Activated naive CD8-positive, alpha-beta T cell treated with anti-CD3 and anti-CD28 coated beads, Interleukin-2, amount 10 ng/mL, durations not matched to agents 7 days and 5 days (primary cell): ENCODE measurements at places on chromosomes 5 and 9.

DNA sequence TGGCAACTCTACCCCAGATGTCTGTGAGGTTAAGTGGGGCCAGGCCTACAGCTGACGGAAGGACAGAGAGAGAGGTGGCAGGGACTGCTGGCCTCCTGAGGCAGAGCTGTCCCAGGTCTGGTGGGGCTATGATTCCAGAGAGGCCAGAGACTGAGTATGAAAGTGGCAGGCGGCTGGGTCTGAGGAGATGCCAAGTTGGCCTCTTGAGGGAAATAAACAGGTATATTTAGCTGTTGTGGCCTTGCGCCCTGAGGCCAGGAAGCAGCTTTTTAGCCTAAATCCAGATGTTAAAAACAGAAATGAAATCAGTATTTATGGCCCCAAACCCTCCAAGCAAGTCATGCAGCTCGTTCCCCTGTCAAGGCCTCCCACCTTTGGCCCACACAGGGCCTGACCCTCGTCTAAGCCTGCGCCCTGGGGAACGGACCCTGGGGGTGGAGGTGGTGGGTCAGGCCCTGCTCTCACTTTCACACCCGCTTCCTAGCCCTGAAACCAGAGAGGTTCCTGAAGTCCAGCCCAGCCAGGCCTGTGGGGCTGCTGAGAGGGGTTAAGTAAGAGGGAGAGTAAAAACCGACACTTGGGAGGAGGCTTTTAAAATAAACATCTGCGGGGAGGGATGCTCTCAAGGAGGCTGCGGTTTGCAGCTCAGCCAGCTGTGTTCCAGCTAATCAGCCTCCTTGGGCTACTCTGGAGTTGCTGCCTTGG lies 18.7 kb downstream of the PCDHGC5 start:
- DNase-seq: no peak

- DNase-seq: no peak
Observed at GRCh38 chr9:365436-365835, 150.8 kb downstream of the DOCK8 start.

DNA sequence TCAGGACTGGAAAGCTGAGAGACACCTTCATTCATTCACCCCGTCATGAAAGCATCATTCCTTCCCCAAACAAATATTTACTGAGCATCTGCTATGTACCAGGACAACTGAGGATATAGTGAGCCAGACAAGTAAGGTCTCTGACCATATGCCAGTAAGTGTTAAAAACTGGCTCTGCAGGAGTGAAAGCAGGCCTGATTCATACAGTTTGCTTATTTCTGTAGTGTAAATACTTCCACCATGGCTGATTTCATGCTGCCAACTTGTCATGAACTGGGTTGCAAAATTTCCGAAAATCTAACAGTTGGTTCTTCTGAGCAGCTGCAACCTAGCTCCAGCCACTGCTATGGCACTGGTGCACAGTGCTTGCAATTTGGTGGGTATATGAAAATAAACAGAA lies 68.1 kb downstream of the YIPF5 start:
- no peak for DNase-seq

DNA sequence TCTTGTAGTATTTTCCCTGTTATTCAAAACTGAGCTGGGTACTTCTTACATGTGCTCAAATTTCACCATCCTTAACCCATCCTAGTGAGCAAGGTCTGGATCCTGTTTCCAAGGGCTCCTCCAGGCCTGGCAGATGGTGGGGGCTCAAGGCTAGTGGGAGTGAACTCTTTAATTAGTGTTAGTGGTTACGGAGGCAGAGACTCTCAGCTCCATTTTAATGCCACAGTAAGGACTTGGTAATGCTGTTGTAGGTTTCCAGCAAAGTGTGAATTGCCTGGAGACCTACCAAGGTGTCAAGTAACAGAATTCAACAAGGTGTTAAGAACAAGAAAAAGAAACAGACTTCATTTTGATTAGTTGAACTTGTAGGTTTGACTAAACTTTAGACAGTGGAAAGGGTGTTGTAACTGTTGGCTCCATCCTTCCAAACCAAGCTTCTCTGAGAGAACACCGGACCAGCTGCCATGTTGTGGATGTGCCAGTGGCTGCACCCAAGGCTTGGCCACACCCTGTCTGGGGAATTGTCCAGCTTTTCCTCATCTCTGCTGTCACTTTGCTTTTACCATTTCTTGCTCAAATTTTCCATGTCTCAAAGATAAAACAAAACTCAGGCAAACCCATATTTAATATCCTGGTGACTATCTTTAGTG lies 98.7 kb downstream of the ADCY2 start:
- DNase-seq: no peak

GRCh38 chr9:84153885-84154284 lies 173.3 kb downstream of the RMI1 start:
- DNase-seq: no peak

GRCh38 chr9:135066291-135066690 lies 21.2 kb upstream of the OLFM1 start:
- DNase-seq: no peak

DNA sequence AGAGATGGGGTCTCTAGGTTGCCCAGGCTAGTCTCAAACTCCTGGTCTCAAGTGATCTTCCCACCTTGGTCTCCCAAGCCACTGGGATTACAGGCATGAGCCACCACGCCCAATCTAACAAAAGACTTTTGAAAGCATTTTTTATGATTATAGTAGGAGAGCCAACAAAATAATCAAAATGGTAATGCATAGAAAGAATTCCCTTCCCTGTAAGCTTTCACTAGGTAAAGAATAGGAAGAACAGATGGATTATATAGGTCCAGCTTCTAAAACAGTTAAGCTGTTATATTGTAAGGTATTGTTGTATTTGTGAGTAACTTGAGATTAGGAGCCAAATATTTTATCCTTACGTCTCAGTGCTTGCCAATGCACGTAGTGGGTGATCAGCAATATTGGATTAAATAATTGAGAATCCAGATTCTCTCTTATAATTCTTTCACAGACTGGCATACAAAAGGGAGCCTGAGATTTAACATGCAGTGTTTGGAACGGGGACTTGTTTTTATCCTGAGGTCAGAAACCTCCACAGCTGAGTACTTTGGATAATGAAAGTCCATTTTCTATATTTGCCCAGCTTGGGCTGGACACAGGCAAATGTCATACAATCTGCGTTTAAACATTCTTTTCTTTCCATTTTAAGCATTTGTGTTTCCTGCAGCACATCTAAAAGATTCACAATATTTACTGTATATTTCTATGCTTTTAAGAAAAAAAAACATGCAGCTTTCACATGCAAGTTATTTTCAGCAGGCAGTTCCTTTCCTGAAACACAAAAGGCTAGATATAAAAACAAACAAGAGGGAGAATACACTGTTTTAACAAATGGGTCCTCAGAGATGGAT lies 238.4 kb downstream of the ARRDC3 start:
- no peak for DNase-seq

DNA sequence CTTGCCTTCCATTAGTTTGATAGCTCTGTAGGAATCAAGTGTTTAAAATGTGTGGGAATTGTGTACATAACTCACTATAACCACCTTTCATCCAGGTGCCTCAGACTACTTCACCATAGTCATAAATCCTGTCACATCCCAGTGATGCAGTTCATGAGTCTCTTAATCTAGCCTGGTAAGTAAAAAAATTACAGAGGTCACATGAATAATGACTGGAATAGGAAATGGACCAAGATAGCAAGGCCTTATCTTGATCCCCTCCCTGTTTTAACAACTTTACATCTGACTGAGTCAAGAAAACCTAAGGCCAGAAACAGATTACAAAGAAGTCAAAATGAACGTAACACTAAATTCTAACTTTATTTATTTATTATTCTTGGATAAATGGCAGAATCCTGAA lies 1.5 kb upstream of the RNF145 start:
- no peak for DNase-seq

DNA sequence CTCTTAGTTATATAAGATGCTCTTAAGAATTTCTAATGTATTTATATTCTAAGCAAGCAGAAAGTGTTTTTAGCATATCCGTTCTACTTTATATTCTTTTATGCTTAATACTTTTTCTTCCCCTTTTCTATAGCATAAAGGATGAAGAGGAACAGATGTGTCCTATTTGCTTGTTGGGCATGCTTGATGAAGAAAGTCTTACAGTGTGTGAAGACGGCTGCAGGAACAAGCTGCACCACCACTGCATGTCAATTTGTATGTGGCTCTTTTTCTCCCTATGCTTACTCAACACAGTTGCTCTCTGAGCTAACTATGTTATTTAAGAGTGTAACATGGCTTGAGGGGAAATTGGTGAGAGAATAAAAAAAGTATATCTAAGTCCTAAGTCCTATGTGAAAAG lies 37.6 kb upstream of the SETD9 start:
- no peak for DNase-seq

GRCh38 chr5:143251190-143251589 lies 152.3 kb downstream of the NR3C1 start:
- DNase-seq: no peak

- no peak for DNase-seq
Observed at GRCh38 chr9:91813176-91813795, 136.7 kb downstream of the ROR2 start.

DNA sequence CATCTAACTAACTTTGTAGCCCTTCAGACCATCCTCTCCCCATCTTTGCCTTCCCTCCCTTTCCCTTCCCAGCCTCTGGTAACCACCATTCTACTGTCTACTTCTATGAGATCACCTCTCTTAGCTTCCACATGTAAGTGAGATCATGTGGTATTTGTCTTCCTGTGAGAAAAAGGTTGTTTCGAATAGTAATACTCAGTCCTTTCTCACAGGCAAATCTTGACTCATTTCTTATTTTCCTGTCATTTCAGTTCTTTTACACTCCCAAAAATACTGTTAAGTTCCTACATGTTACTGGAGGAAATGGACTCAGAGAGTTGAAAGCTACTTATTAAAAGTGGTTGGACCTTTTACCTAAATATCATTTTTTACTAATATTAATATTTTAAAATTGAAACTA lies 82.1 kb downstream of the SLF1 start:
- DNase-seq: no peak

DNA sequence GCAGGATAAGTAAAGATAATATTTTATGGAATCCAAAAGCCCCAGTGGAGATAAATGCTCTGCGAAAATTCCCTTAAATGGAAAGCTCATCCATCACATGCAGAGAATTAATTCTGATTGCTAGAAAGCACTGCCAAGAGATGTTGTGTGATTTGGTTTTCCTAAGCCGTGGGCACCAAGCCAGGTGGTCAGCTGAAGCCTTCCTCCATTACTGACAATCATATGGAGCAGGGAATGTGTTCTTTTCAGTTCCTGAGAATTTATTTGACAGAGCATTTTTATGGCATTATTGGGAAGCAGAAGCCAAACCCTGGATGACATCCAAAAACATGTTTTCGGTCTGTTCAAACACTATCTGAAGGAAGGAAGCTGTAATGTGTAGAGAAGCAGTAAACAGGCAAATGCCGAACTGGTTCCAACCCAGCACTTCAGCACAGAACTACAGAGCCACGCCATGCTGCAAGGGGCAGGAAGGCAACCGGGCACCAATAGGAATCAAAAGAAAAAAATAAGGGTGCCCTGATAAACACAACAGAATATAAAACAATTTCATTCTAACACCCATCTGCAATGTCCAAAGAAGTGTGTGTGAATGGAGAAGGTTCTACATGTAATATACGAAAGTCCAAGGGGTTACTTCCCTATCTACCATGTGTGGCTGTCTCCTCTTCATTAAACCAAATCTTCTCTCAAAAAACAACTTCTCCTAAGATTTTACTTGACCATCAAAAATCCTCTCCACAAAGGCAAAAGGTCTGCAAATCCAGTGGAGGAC lies 12.3 kb downstream of the ARSB start:
- no peak for DNase-seq

DNA sequence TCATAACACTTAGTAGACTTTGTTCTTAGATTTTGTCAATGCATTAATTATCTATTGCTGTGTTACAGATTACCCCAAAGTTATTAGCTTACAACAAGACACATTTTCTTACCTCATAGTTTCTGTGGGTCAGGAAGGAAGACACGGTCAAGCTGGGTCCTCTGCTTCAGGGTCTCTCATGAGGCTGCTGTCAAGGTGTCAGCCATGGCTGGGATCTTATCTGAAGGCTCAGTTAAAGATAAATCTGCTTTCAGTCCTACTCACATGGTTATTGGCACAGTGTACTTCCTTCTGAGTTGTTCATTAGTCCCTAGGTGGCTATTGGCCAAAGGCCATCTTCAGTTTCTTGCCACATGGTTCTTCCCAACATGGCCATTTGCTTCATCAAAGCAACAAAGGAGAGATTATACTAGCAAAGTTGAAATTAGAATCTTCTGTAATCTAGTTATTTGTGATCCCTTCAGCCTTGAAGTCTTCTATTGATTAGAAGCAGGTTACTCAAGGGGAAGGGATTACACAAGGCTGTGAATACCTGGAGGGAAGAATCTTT lies 25.2 kb downstream of the TDRD7 start:
- DNase-seq: no peak

- DNase-seq: no peak
Observed at GRCh38 chr5:107580889-107581820, 89.6 kb downstream of the EFNA5 start.

DNA sequence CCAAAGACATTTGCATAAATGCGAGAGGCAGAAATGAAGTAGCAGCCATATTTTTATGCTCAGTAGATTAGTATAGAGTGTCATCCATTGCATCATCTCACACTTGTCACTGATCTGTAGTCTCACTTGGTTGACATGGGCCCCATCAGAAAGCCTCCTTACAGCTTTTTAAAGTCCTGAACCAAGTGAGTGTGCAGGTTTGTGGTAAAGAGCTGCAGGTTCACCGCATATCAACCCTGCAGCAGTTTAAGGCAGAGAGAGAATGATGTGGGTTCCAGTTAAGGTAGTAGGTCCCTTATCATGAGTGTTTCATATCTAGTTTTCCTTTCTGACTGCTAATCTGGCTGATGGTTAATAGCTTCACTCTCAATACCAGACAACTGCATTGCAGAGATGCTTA lies 1080.3 kb downstream of the NR2F1-AS1 start:
- DNase-seq: no peak

DNA sequence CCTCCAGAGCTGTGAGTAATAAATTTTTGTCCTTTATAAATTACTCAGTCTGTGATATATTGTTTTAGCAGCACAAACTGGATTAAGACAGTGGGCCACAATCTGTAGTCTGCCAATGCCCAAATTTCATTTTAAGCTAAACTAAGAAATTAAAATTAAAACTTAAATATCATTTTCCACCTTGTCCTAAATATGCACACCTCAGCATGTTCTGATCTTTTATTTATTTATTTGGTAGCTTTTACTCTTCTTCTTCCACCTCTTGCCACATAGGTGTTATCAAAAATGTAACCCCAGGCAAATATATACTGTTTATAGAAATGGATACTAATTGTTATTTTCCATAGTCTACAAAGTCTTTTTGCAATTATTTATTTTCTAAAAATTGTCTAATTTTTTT lies 1102.2 kb upstream of the COX7C start:
- no peak for DNase-seq

- DNase-seq: no peak
Observed at GRCh38 chr9:71955300-71955915, 44.0 kb downstream of the C9orf85 start.

DNA sequence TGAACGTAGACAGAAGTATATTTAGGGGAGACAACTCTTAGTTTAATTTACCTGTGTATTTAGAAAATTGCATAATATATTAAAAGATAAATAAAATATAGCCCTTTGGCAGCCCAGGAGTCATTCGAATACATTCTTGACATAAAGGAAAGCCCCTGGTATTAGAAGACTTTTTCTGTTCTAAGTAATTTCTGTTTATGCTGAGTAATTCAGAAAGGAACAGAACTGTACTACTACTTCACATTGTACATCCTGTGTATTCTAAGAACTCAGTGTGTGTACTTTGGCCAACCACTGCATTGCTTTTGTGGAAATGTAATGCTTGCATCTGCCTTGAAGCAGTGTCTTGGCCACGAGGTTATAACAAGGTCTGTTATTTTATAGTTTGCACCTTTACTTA lies 136.4 kb downstream of the KDM4C start:
- no peak for DNase-seq

- no peak for DNase-seq
Observed at GRCh38 chr5:82806513-82806912, 270.7 kb downstream of the TMEM167A start.
